ENCODE measurements at places on chromosomes 7 and 10.

DNA sequence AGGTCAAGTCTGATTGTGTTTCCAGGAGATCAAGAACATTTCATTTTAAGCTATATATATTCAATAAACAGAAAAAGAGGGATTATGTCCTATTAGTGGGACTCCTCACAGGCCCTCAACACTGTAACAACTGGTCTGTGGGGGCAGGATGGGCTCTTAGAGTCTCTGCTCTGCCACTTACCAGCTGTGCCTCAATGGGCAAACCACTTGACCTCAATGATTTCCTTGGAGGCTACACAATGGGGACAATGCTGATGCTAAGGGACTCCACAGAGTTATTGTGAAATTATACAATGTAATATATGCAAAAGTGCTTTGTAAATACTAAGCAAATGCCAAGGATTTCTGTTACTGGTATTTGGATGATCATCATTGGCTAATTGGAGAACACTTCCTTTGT, 33.2 kb upstream of the MXI1 start:
- no peak for DNase-seq

- DNase-seq = no peak
Observed at GRCh38 chr10:52172581-52172980, 141.5 kb upstream of the DKK1 start.

DNA sequence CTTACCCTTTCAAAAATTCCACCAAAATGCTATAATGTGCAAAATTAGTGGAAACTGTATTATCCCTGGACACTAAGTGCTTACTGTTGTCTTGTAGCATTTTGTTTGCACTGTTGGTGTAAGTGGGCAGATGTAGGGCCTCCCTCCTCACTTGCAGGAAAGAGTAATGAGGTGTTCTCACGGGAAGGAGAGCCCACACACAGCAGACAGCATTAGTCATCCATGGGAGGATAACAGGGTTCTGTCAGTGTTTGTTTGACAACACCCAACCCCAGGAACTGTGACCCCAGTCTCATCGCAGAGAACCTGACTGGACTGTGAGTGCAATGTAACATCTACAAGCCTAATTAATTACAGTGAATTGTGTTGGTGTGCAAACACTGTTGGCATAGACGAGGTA, 58.7 kb upstream of the VSTM2A start:
- DNase-seq = no peak

DNA sequence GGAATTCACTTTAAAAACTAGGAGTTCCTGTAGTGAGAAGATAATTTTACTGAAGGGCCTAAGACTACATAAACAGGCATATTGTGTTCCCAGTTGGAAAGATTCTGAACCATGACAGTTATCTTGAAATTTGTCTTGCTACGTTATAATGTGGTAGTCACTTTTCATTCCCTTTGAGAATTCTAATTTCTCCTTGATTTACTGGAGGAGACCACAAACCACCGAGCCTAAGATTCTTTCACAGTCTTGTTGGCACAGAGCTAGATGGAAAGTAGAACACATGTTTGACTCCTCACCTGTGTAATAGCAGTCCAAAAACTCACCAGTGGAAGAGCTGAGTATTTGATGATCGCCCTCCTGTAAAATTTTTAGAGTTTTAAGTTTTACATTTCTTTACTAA, 4.9 kb downstream of the ARMC10 start:
- no peak for DNase-seq

DNA sequence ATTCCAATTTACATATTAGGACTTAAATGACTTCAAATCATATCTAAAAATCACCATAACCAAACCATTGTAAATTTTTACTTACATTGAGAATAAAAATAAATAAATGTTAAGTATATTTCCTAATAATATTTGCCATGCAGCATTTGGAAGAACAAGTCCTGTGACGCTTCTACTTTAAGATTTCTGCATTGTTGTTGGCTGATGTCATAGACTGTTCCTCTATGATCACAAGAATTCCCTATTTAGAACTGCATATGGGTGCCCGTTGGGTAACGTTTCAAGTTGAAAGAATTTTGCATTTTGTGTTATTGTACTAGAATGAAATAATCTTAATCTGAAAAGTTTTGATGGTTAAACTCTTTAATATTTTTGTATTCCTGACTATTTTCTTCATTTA, 5.1 kb upstream of the ITGB1 start:
- no peak for DNase-seq

DNA sequence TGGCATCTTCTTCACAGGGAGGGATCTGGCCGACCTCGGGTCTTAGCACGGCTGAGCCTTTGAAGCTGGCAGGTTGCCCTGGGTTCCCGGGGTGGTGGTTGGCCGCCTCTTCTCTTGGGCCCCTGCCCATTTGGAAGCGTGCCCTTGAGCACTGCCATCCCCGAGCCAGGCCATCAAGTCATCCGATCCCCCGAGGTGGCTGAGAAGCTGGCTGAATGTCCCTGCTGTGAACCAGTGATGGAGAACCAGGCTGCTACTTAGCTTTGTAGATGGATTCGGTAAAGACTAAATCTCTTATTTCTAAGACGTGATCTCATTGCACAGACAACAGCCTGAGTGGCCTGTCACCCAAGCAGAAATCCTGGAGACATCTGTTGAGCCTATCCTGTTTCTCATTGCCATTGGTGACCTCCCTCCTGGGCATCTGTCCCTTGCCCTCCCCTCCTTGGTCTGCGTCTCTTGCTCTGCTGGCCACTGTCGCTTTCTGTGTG, 74.3 kb downstream of the GRK5 start:
- peak; percentile 27 for DNase-seq

DNA sequence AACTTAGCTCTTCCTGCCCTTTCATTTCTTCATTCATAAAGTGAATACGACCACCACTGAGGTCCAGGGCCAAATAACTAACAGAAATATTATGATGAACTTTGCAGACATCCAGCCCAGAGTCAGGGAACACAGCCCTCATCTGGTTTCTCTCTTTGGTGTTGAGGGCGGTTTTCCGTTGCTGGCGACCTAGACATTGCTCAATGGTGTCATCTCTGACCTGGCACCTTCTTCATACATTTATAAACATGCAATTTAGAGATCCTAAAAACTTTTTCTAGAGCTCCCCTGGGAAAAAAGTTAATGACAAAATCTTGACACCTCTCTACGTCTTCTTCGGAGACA, 324 bp upstream of the TET1 start:
- DNase-seq = no peak

DNA sequence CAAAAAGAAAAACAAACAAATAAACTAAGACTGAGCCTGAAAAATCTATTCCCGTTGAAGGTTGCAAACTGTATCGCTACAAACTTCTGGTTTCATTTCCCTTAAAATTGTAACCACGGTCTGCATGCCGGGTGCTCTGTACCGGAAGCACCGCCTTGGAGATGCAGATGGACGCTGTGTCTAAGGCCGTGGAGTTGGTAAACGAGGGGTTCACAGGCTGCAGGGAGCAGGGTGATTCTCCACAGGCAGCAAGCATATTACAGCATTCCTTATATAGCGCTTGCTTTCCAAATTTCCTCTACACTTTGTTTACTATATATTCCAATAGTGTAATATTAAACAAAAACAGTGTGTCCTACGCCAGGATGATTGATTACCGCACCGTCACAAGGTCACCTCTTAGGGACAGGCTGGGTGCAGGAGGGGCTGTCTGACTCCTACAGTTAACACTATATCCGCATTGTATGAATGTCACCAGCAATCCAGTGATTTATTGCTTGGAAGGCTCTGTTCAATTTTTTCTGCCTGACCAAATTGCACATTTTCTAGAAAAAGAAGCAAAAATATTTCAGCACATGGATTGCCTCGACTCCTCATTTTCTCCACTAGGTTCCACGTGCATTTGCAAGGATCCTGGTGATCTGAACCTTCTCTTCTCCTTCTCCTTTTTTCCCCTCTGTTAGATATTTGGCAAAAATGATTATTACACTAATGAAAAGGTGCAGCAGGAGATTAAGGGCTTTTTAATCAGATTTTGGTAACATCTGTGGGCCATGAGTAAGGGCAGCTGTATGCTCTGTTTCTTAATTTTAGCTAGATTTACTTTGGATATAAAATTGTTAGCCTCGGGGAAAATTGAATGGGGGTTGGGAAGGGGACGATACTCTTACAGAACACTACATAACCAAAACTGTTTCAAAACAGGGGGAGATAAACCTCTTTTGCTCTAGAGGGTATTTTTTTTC, 325.8 kb upstream of the MGMT start:
- no peak for DNase-seq

- no peak for DNase-seq
Observed at GRCh38 chr7:1964211-1964912, 268.4 kb downstream of the MAD1L1 start.

DNA sequence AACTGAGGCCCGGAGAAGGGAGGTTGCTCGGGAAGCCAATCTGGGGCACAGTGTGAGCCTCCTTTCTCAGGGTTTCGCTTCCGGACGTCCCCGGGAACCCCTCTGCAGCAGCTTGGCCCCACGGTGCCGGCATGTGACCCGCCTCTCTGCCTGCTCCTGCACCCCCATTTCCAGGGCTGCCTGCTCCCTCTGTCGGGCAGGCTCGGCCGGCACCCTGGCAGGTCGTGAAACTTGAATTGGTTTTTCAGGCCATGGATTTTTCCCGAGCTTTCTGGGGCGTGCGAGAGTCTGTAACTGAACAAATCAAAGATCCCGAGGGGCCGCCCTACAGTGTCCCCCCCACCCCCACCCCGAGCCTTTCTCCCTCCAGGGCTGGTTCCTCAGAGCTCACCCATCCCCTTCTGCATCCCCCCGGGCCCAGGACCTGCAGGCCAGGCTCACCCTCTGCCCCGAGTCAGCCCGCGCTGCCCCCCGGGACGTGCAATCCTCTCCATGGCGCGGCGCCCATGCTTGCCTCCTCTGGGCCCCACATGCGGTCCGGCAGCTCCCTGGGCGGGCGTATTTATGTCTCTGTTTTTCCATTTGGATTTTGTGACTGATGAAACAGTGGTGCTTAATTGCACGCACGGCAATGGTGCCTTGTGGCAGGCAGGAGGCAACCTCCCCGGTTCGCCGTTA, 58.1 kb downstream of the UNCX start:
- no peak for DNase-seq

DNA sequence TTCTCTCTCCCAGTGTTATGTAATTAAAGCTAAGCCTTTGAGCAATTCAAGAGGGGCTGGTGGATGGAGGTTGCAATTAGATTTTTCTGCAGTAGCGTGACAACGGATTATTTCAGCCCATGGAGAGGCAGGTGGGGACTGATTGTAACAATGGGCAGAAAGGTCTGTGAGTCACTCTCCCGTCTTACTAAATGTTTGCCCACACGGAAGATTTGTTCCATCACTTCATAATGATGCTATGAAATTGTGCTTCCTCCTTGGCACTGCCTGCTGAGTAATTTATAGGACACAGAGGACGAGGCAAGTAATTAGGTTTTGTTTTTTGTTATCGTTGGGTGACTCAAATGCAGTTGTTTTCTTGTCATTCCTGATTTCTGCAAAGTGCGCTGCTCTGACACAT, 594.5 kb upstream of the DPP6 start:
- no peak for DNase-seq

- DNase-seq = no peak
Observed at GRCh38 chr7:55965805-55966421, 1.5 kb downstream of the NIPSNAP2 start.

DNA sequence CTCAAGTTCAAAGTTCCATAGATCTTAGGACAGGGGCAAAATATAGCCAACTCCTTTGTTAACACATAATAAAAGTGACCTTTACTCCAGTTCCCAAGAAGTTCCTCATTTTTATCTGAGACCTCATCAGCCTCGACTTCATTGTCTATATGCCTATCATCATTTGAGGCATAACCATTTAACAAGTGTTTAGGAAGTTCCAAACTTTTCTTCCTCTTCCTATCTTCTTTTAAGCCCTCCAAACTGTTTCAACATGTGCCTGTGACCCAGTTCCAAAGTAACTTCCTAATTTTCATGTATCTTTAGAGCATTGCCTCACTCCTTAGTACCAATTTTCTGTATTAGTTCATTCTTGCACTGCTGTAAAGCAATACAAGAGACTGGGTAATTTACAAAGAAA, 569.1 kb downstream of the ANKRD7 start:
- DNase-seq = no peak

- DNase-seq = no peak
Observed at GRCh38 chr7:17120756-17121155, 177.7 kb upstream of the AHR start.

- no peak for DNase-seq
Observed at GRCh38 chr10:24928163-24928562, 24.2 kb downstream of the PRTFDC1 start.

GRCh38 chr7:107503687-107504086, 33.8 kb downstream of the GPR22 start:
- no peak for DNase-seq

DNA sequence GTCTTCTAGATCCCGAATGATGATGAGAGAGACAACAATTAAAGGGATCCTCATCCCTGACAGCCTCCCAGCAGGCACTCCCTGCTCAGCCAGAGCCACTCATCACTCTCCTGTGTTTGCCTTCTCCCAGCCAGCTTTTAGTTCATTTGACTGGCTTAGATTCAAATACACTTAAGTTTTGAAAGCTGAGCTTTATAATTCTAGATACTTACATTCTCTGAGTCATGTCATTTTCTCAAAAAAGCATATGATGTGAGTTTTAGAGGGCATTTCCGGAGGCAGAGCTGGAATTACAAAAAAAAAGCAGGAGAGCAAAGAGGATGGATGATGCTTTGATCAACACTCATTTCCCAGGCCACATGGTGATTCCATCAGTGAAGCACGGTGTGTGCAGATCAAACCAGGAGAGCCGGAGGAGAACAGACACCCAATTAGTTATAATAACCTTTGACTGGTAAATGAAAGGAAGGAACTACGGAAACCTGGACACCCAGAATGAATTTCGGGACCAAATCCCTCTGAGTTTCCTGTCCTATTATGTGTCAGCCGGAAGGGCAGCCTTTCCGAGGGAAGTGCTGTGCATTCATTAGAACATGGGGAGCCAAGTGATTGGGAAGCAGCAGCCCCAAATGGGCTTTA, 81.5 kb upstream of the HPS1 start:
- DNase-seq = no peak

DNA sequence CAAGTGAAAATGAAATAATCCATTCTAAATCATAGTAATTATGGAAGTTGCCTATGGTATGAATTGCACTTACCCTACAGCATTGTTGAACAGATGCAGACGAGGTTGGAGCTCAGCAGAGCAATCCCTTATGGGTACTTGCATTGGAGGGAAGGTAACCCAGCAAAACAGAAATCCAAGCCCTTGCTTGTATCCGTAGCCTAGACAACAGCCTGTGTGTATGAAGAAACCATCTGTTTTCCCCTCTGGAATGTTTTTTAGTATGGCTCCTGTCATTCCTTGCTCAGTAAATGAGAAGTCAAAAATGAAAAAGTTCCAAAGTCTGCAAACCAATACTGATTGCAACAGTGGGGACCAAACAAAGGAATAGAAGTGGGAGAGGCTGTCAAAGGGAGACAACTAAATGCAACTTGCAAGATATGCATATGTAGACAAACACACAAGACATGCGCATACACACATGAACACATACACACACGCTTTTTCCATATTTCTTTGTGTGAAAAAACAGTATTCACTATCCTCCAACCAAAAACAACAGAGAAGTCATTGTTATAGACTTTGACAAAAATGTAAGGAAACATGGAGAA, 260.8 kb downstream of the DYNC1I1 start:
- DNase-seq = no peak

Data from frontal cortex (tissue), 4 donors.